Endothelial cell (in vitro differentiated cells): ENCODE measurements at places on chromosomes 12 and 14.
A peak's percentile ranks its signal among the peaks of the same experiment; 100 is the strongest.

- no peak for DNase-seq
These were observed 8.8 kb downstream of the SPTSSA start for GRCh38 chr14:34453226-34453625.

GRCh38 chr14:101033006-101033405, 129.5 kb upstream of the RTL1 start:
- no peak for DNase-seq

- DNase-seq = peak; percentile 70
These were observed 147.3 kb downstream of the RBM19 start for GRCh38 chr12:113818833-113819232.

- DNase-seq = peak; percentile 51
These were observed 881 bp downstream of the PYGL start for GRCh38 chr14:50943261-50943942.

- peak; percentile 19 for DNase-seq
These were observed 727 bp downstream of the LDHB start for GRCh38 chr12:21656905-21657325.

DNA sequence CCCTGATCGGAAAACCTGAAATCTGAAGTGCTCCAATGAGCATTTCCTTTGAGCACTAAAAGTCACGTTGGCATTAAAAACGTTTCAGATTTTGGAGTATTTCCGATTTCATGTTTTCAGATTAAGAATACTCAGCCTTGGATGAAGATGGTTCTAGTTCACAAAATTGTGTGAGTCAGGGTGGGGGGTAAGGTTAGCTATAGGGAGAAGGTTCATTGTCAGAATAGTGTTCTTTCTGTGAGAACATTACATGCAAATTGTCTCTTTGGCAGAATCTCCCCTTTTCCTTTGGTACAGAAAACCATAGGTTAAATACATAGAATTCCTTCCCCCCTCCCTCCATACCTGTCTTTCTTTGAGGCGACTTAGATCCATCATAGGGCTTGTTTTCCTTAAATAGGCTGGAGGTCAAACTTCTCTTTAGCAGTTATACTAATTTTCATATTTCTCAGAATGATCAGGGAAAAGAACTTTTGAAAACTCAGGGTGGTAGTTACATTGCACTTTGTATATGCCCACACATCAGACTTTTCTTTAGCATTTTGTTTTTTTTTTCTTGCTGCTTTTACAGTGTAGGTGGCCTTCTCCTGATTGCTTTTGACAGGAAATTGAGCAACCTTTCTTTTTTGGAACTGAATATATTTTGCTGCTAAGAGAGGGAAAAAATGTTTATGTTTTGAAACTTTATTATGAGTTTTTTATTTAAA, 503.5 kb downstream of the PCNX1 start:
- DNase-seq = no peak

- DNase-seq = no peak
These were observed 317.5 kb upstream of the DIO3 start for GRCh38 chr14:101243587-101244338.
